Stimulated activated CD4-positive, alpha-beta T cell treated with anti-CD3 and anti-CD28 coated beads, Interleukin-1b, Interleukin-23, amount 100 ng/mL, for 24 hours (primary cell): ENCODE measurements at places on chromosomes 2 and 18.

DNA sequence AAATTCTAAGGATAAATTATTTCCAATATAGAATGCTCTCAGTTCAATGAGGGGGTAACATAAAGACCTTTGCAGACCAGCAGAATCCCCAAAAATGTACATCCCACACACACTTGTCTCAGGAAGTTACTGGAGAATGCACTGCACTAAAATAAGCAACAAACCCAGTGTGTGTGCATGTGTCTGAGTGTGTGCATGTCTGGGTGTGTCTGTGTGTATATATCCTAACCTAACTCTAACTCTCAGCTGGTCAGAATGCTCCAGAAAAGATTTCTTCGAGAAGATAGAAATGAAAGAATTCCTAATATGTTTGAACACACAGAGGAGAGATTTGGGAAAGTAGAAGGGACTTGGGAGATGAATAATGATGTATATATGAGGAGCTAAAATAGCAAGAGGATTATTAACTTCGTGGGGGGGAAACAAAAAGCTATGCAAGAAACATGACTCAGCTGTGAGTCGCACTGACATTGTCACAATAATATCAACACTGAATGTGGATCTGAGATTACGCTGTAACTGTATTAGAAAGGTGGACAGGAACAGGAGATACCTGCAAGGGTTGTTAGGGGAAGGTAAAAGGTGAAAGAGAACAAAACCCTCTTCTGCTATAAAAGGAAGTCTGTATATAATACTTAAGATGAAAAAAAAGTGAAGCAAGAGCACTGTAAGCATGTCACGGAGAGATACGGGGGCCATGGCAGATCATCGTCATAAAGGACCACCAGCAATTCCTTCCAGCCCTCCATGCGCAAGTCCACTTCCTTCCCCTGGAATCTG is 11.1 kb downstream of the COLEC12 start:
- DNase-seq = no peak

- no peak for DNase-seq
Observed at GRCh38 chr2:46805401-46805951, 110.1 kb downstream of the MCFD2 start.

DNA sequence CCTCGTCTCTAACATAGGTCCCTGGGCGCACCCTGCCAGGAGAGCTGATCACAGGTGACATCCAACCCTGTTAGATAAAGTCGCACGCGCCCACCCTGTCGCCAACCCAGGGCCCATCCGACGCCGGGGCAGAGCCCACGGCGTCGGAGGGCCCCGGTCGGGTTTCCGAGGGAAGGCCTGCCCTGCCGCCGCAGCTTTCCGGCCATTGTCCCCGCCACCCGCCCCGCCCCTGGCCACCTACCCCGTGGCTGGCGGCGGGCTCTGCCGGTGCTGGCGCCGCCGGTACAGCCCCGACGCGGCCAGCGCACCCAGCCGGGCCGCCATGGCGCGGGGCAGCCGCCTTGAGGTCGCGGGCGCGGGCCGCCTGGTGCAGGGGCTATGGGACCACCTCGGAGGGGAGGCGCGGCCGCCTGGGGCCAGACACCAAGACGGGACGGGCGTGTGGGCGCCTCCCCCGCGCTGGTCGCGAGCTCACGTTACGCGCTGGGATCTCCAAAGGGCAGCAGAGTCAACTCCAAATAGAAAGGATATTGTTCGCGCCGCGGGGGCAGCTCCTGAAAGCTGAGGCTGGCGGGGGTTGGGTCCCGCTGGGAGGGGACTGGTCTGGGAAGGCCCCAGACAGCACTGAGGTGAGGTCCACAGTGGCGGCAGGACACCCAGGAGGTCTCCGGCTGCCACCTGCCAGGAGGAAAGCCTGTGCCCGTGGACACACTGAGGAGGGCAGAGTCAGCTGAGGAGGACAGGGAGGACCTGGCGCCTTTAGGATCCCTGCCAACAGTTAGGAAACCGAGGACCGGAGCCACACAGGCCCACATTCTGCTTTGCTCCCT is 11.1 kb downstream of the LIMS2 start:
- no peak for DNase-seq

- no peak for DNase-seq
Observed at GRCh38 chr2:179692610-179693009, 168.8 kb downstream of the ZNF385B start.

GRCh38 chr2:207791579-207792243 is 22.0 kb upstream of the FZD5 start:
- no peak for DNase-seq

DNA sequence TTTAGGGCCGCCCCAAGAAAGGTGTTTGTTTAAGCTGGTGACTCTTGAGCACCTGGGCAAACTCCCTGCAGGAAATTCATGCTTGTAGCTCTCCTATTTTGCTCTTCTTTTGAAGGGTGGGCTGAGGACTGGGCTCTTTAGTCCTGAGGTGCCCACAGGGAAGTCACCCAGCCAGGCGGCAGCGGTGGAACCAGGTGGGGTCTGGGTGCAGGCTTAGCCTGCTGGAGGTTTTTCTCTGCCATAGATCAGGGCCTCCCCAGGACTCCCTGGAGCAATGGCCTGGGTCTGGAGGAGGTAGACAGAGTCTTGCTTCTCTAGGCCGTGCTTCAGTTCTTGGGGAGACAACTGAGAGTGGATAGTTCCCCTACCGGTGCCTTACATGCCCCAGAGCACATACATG is 99.9 kb downstream of the CLIP4 start:
- DNase-seq = no peak

DNA sequence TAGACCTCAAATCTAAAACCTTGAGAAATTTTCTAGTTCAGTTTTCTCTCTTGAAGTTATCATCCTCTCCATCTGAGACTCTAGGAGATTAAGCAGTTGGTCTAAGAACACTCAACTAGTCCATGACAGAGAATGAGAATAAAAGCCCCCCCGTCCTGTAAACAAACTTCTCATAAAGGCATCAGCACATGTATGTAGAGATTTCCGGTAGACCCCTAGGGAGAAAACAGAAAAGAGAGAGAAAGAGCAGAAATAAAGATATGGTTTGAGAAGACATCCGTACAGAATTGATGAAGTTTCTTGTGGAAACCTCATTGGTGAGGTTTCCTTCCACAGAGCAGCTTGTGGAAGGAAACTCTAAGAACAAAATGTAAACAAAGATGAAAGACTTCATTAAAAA is 3.2 kb upstream of the GPR155 start:
- no peak for DNase-seq

GRCh38 chr2:1582891-1583341 is 161.4 kb downstream of the PXDN start:
- no peak for DNase-seq

- no peak for DNase-seq
Observed at GRCh38 chr2:126652323-126652891, 3.6 kb upstream of the GYPC start.

GRCh38 chr2:20443276-20443920 is 3.5 kb upstream of the RHOB start:
- no peak for DNase-seq

DNA sequence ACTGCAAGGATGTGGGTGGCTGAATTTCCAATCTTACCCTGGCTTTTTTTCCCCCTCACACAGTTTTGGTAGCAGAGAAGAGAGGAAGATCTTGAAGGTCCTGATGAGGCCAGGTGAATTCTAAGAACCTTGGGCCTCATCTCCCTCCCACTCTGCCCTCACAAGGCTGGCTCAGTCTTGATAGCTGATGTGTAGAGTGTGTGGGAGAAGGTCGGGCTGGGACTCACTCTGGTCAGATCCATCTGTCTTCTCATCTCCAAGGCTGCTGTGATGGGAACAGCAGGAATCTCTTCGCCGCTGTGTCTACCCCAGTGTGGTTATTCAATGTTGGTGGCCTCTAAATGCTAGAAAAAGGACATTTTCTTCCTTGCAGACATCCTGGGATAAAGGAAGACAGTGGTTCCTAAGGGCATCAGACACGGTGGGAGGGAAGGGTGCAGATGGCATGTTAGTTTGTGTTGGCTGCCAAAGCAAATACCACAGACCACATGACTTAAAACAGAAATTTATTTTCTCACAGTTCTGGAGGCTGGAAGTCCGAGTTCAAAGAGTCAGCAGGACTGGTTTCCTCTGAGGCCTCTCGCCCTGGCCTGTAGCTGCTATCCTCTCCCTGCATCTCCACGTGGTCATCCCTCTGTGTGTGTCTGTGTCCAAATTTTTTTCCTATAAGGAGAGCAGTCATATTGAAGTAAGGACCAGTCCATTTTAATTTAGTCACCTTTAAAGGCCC is 37.6 kb upstream of the MGAT4A start:
- DNase-seq = no peak

DNA sequence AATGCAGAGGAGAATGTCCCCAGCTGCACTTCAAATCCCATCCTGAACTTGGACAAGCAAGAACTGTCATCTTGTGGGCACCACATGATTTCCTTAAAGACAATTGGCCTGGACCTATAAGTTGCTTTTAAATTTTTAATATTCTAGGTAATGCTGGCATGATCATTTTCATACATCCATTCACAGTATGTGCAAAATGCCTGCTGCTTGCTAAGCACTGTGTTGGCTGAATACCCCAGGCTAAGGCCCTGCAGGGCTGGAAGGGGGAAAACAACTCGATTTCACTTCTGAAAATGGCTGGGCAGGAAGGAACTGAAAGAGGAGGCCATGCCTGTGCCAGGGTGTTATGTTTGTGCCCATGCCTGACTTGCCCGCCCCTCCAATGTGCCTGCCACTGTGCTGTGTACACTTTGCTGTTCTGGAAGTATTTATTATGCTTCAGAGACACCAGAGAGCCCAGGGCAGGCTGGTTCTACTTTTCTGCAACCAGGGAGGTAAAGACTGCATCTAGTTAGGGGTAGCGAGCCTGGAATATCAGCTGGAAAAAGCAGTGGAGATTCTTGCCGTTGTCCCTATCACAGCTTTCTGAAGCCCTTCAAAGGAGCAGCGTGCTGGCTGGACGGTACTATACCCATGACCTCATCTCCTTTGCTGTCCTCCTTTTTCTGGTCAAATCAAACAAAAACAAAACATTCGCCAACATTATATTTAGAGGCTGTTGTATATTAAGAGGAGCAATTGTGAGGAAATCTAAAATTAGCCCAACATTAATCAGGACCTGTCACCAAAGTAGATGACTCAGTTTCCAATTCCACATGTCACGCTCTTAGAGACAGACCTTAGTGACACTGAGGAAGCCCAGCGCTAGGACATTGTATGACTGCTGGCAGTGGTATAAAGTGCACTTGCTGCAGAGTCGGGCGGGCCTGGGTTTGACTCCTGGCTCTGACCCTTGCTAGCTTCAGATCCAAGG is 158.1 kb downstream of the DDX1 start:
- DNase-seq = no peak

DNA sequence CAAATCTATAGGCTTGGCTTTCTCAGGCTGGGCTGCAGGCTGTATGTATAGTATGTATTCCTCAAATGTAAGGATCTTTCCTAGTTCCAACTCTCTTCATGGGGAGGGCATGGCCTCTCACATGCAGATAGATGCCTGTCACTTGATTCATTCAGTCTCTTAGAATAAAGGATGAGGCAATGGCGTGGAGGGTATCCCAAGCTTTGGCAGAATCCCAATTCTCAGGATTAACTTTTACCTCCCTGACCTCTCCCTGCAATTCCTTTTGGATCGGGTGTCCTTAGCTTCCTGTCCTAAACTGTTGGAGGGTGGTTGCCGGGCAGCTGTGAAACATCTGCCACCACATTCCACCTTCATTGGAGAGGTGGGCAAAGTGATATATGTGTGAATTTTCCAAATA is 80.3 kb downstream of the INSIG2 start:
- no peak for DNase-seq

- DNase-seq = no peak
Observed at GRCh38 chr18:39347701-39348100, 1782.1 kb upstream of the CELF4 start.

- no peak for DNase-seq
Observed at GRCh38 chr2:157845081-157845480, 31.0 kb downstream of the ACVR1 start.

- DNase-seq = no peak
Observed at GRCh38 chr2:102420290-102420689, 2.7 kb upstream of the IL18RAP start.

DNA sequence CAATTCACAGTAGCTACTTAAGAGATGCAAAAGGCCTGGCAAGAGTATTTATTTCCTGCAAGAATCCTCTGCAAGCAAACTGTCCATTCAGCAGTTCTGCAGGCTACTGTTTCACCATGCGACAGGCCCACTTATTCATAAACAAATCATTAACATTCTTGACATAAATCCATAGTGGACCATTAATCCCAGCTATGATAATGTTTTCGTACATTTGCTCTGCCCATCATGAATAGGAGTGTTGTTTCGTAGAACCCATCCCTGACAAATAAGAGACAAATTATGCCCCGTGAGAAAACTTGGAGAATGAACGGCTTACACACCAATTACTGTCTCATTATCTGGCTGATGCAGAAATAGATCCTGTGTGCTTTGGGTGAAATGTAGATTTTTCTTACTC is 65.4 kb downstream of the PID1 start:
- DNase-seq = no peak

GRCh38 chr2:47819834-47820233 is 36.9 kb downstream of the MSH6 start:
- DNase-seq = no peak

DNA sequence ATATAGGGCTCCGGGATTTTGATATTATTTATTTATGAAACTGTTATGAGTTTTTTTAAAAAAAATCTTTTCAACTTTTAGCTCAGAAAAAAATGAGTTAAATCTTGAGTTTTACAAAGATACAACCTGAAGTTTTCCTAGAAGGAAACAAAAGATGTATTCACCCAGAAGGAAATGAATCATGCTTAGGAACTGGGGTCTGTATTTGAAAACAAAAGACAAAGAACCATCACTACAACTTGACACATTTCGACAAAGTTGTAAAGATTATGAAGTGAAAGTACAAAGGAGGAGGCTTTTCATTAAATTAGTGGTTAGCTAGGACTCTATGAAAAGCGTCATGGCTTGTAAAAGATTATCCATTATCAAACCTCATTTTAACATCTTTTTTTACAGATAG is 143.3 kb downstream of the PDE1A start:
- DNase-seq = no peak

DNA sequence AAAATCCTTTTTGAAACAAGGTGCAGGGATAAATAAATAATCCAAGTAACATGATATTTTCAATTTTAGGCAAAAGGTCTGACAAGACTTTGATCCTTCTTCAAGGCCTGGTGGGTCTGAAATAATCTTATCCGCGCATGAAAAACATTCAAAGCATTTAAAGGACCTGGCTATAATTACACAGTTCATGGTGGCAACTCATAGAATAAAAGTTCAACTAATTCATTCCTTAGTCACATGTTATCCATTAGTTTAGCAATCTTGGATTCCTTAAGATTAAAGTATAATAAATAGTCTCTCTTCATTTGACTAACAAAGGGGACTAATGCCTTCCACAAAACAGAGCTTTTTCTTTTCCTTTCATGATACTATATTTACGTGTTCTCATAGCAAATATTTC is 21.0 kb upstream of the SLC38A11 start:
- no peak for DNase-seq

DNA sequence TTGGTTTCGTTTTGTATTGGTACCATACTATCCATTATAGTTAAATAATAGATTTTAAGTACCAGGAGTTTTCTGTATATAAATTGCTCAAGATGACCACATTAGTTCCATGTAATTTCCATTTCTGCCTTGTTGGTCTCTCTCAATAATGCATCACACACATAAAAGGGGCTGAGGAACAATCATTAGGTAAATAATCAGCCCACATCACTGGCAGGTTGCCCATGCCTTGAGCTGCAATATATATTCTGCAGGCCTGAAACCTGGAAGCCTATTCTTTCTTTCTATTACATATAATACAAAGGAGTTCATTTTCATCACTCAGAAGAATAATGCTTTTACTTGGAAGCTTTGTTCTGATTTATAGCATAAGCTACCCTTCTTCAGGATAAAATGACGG is 616.1 kb upstream of the PKDCC start:
- no peak for DNase-seq
